Bronchial epithelial cell (primary cell): ENCODE measurements at places on chromosomes 1 and 21. TPM values are rescaled to one million over a fixed set of nuclear protein-coding genes. Genes with fewer than 3 reads are reported as not detected.
A peak's percentile ranks its signal among the peaks of the same experiment; 100 is the strongest.

DNA sequence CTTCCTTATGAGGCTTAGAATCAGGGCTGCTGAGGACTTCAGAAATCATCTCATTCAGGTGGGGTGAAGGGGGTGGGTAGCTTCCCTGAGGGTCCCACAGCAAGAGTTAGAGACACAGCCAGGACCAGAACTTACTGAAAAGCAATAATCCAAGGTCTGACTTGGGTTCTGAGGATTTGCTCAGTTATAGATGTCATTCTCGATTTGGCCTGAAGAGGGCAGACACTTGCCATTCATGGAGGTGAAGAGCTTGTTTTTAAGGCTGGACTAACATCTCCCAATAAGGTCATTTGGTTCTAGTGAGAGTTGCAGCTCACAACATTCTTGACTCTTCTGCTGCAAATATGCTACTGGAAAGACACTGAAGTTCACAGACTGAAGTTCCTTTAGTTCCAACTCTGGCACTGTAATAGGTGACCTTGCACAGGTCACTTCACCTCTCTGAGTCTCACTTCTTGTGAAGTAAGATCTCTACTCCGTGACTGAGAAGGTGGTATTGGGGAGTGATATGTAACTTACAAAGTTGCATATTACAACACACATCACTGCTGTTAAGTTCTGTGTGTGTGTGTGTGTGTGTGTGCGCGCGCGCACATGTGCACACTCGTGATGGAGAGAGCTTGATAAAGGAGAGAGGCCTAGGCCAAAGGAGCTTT is 69.8 kb upstream of the DIRAS3 start:
- DNase-seq = peak; percentile 73

- peak; percentile 88 for DNase-seq
These were observed 2.6 kb downstream of the C1orf116 start for GRCh38 chr1:207029701-207030521.

IL24 gene
- total RNA-seq = 0.13 and 0.26 TPM in 2 replicates

DNA sequence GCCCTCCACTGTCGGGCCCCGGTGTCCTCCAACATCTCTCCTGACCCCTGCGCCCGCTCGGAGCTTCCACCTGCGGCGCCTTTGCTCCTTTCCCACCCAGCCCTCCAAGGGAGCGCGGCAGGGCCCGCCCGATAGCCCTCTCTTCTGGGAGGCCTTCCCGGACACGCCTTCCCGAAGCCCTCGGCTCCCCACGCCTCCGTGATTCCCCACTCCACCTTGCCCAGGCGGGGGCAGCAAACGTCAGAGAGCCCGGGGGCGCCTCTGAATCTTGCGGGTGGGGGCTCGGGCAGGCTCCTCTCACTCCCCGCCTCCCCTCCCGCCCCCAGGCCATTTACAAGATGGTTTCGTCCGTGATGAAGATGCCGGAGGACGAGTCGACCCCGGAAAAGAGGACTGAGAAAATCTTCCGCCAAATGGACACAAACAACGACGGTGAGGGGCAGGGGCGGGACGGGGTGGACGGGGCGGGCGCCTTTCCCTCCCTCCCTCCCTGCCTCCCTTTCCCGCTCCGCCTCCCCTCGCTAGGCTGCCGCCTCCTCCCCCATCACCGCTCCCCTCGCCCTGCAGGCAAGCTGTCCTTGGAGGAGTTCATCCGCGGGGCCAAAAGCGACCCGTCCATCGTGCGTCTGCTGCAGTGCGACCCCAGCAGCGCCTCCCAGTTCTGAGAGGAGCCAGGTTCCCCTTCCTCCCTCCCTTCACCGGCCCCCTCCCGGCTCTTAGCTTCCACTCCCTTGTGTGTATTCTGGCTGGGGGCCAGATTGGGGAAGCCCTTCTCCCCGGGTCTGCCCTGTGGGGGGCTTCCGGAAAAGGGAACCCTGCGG is 7.1 kb downstream of the HPCA start:
- DNase-seq = no peak

DNA sequence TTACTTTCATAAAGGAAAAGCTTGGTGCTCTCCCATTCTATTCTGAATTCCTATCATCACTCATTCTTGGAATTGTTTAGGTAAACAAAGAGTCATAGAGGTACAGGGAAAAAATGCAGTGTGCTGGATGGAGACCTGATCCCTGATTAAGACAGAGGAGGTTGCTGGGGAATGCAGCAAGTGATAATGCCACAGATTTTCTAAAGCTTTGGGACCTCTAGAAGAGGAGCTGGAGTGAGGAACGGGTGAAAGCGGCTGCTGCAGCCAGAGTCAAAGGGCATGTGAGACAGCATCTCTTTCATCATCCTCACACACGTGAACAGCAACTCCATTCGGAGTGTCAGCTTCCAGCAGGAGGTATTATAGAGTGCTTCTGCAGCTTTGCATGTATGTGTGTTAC is 54.9 kb upstream of the DIPK1A start:
- peak; percentile 42 for DNase-seq

DNA sequence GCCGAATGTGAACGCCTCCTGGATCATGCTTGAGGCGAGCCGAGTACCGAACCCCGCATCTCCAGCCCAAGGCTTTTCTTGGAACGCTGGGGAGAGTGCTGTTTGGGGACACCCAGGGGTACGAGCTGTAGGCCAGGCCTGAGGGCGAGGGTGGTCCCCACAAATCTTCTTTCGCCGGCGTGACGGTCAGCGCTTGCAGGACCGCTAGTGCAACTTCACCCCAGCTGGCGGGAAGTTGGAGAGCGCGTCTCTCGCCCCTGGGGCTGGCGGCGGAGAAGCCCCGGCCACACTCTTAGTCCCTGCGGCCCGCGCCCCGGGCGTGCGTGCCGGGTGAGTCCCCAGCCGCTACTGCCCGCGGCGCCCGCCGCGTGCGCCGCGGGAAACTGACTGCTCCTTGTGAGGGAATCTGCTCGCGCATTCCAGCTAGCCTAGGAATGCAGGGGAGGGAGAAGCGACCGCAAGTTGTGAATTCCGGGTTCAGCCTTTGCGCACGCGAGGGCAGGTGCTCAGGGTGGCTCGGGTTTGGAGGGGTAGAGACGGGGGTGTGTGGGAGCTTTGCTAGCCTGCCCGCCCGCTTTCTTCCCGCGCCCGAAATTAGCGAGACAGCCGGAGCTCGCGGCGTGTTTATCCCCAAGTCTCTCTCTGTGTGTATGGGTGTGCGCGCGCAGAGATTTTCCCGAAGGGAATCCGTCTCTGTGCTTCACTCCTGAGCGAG is 884 bp downstream of the LHX4 start:
- DNase-seq = no peak

DNA sequence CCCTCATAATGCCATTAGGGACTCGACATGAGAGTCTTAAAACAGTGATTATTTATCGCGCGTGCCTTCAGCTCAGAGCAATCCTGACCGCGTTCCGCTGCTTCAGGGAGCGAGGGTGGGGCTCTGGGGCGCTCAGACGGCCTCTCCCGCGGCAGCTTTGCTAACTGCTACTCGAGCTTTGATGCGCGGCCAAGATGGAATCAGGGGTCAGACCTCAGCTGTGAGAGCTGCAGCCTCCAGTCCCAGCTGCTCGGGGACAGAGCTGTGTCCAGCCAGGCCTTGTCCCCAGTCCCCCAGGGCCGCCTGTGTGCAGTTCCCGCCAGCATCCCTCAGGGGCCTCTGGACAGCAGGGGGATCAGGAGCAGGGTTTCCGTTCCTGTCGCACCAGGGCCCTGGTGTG is 104.6 kb upstream of the TTC34 start:
- DNase-seq = no peak

GRCh38 chr1:154520333-154520732 is 18.1 kb upstream of the SHE start:
- DNase-seq = peak; percentile 20
